ENCODE measurements at places on chromosomes 6 and 20. TPM values are rescaled to one million over a fixed set of nuclear protein-coding genes. Genes with fewer than 3 reads are reported as not detected.
A peak's percentile ranks its signal among the peaks of the same experiment; 100 is the strongest.

Gene AGER
- total RNA-seq, result 8.9 TPM

DNA sequence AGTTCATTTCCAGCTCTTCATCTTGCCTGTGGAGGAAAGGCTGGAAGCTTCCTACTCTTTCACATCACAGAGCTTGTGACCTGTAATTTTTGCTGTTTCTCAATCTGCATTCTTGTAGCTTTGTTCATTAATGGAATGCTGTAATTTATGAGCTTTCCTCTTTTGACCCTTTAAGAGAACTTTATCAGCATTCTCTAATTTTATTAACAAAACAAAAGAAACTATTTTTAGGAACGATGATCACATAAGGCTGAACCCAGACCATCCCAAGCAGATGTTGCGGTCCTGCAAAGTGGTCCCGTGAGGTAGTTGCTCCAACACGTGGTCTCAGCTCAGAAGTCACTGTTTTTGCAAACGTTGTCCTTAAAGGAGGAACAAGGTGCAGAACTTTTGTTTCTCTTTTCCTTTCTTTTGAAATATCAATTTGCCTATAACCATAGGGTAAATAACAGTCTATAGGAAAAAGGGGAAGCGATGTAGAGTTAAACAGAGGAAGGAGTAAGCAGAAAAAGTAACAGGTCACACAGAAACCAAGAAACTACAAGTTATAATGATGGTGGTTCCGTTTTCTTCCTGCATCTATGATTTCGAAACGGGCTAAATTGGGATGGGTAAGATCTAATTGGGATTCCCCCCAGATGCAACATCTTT is 121.3 kb upstream of the PHACTR1 start:
- H3K27ac ChIP-seq, result no peak overlapping the region
- no peak for DNase-seq
- H3K4me1 ChIP-seq, result no peaks in the 10 kb centered on the region
- H3K4me3 ChIP-seq, result no peak overlapping the region

DNA sequence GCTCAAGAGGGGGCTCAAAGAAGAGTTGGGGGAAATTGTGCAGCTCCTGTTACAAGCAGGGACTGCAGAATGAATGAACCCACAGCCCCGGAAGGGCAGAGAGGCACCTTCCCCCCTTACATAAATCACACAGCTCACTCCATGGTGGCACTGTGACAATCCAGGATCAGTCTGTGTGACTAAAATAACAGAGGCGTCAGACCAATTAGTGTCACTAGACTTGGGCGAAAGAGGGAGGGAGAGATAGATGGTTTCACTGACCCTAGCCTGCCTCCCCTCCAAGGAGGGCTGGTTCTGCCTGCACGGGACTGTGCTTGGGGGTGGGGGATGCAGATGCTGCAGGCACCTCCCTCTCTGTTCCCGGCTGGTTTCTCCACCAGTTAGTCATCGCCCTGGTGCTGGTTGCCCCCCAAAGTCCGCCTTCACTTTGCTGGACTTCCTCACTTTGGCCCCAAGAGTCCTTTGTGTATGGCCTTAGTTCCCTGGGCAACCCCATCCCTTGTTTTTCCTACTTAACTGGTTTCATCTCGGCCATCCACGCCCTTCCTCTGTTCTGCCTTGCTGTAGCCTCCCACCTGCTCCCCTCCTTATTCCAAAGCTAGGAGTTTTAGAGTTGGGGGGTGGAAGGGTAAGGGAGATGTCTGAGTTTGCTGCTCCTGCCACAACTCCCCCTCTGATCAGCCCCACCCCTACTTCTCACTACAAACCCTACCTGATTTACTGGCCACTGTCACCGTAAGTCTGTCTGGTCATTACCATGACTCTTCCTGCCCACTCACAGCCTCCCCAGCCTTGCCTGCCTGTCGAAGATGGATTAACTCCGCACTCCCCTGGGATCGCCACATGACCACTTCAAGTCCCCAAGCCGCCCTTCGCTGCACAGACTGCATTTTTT is 17.7 kb downstream of the CCDC167 start:
- H3K36me3 ChIP-seq, result peaks cover 18% of the 10 kb centered on the region
- H3K27ac ChIP-seq, result no peak overlapping the region
- no peaks in the 10 kb centered on the region for H3K27me3 ChIP-seq
- DNase-seq, result no peak

- no peaks in the 10 kb centered on the region for H3K36me3 ChIP-seq
- H3K4me1 ChIP-seq, result peaks cover 47% of the 10 kb centered on the region
- no peak for DNase-seq
- peak overlapping the region; percentile 69 for H3K27ac ChIP-seq
- H3K27me3 ChIP-seq, result no peaks in the 10 kb centered on the region
These were observed 121.2 kb upstream of the AKAP12 start for GRCh38 chr6:151118461-151119123.

DNA sequence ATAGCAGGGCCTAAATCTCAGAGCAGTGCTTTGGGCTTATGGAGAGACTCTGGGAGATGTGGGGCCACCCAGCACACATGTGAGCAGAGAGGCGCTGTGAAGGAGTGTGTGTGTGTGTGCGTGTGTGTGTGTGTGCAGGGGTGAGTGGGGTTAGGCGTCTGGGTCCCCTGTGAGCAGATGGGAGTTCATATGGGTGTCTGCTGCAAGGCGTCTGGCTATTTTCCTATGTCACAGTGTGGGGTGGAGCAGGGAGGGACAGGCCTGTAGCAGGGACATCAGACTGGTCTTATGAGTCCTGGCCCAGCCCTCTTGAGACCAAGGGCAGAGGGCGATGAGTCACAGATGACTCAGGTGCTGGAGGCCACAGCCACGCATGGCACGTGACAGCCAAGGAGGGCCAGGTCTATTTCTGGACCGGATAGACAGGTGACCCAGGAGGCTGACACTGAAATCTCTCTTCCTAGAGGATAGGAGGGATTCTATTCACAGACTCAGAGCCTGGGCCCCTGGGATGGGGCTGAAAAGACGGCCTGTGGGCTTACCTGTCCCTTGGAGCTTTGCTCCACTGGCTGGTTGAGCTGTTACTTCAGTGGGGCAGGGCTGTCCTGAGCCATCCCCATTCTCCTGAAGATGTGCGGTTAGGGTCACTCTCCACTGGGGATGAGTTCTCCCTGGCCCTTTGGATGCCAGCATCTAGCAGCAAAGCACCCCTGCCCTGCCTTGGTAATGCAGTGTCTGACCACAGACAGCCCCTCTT is 28.9 kb downstream of the VEGFA start:
- H3K4me1 ChIP-seq, result no peaks in the 10 kb centered on the region
- DNase-seq, result no peak
- no peaks in the 10 kb centered on the region for H3K27me3 ChIP-seq
- H3K27ac ChIP-seq, result no peak overlapping the region
- no peaks in the 10 kb centered on the region for H3K36me3 ChIP-seq

- H3K4me1 ChIP-seq, result no peaks in the 10 kb centered on the region
- H3K27ac ChIP-seq, result no peak overlapping the region
- H3K36me3 ChIP-seq, result no peaks in the 10 kb centered on the region
- H3K4me3 ChIP-seq, result no peak overlapping the region
- no peaks in the 10 kb centered on the region for H3K27me3 ChIP-seq
These were observed 904.5 kb downstream of the C6orf118 start for GRCh38 chr6:164404812-164405488.

- no peak overlapping the region for H3K4me3 ChIP-seq
- peak overlapping the region; percentile 96 for H3K27ac ChIP-seq
- DNase-seq, result peak; percentile 77
- H3K4me1 ChIP-seq, result peaks cover 27% of the 10 kb centered on the region
These were observed 604 bp upstream of the RAB5IF start for GRCh38 chr20:36604952-36605398.

All from sigmoid colon (tissue), 7 donors.